ENCODE measurements at places on chromosomes 1 and 21.

GRCh38 chr1:68120136-68120791 lies 69.8 kb upstream of the DIRAS3 start:
- peak; percentile 52 for DNase-seq

- DNase-seq: no peak
These were observed 119.2 kb downstream of the PBX1 start for GRCh38 chr1:164678136-164678700.

DNA sequence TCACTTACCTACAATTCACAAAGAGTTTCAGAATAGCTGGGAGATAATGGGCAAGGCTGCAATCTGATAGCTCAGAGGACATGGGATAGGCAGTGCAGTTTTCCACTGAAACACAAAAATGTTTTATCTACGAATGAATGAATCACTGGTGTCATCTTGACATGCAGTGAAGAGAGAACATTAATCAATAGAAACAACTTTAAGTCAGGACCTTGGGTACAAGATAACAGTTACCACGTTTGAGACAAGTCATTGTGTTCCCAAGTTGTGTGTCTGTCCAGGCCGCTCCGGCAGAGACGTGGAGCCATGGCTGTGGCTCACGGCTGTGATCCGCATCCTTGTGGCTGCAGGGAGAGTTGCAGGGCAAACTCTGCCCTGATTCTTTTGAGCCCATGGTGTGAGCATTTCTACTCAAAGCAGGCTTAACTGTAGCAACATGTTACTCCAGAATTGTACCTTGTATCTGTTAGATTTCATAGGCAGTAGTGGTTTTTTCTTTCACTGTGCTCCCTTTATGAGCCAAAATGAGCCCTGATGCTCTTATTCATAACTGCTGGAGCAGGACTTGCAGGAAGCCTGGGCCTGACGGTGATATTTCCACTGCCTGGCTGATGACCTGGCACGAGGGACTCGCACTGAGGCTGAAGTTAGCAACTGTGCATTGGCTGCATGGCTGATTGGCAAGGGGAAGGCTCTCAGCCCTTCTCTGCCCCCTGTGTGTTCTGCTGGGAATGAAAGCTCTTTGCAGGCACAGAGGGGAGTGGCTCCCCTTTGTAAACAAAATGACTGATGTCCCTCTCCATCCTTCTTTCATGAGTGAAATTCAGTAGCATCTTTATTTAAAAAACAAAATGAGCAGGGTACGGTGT lies 465.2 kb downstream of the AJAP1 start:
- no peak for DNase-seq

DNA sequence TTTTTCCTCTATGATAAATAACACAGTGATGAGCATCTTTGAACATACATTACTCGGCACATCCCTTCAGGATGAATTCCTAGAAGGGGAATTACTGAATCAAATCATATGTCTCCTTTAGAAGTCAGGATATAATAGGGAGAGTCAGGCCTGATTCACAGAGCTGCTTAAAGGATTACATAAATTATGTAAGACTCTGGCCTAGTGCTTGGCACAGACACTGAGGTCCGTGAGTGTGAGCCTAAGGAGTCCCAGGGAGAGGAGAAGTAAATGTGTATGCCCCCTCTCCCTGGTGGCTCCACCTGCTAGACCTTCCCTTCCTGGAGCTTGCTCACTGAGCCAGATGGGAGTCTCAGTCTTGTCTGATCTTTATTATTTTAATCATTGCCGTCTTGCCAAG lies 8.6 kb upstream of the FOXE3 start:
- no peak for DNase-seq

- peak; percentile 67 for DNase-seq
These were observed at the start of gene RCC2 for GRCh38 chr1:17439250-17440073. TSS of gene RCC2 (minus strand) at chr1:17439677. CDS start at chr1:17438514, 1,163 bp downstream.

- no peak for DNase-seq
These were observed 124.9 kb upstream of the IFFO2 start for GRCh38 chr1:19081218-19081893.

- DNase-seq: no peak
These were observed 242.7 kb upstream of the FGGY start for GRCh38 chr1:59054172-59054571.

DNA sequence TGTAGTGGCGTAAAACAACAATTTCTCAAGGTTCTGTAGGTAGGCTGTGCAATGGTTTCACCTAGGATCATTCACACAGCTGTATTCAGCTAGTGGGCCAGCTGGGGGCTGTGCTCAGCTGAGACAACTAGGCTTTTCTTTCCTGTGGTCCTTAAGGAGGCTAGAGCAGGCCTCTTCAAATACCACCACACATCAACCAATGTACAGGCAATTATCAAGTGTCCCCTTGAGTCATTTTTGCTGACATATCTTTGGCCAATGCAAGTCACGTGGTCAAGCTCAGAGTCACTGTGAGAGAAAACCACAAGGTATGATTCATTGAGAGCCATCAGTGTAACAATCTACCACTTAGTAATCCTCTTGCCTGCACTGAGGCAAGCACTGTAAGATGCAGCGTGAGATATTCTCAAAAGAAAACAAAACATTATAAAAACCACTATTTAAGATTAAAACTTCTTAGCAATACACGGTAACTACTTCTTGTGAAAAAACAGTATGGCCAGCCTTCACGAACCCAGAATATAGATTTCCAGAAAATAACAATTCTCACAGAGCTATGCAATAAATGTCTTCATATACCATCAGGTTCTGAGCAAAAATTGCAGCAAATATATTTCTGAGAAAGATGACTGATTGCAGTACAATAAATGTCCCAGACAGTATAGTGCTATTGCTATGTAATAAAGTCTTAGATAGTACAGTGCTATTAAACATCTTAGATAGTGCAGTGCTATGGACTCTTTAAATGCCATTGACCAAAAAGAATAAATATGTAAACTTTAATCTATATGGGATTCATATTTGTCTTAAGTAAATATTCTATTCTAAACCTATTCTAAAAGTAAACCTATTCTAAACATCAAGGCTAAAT lies 55.3 kb downstream of the NME7 start:
- no peak for DNase-seq

- peak; percentile 52 for DNase-seq
These were observed 16.7 kb downstream of the SPATA21 start for GRCh38 chr1:16420424-16421118.

DNA sequence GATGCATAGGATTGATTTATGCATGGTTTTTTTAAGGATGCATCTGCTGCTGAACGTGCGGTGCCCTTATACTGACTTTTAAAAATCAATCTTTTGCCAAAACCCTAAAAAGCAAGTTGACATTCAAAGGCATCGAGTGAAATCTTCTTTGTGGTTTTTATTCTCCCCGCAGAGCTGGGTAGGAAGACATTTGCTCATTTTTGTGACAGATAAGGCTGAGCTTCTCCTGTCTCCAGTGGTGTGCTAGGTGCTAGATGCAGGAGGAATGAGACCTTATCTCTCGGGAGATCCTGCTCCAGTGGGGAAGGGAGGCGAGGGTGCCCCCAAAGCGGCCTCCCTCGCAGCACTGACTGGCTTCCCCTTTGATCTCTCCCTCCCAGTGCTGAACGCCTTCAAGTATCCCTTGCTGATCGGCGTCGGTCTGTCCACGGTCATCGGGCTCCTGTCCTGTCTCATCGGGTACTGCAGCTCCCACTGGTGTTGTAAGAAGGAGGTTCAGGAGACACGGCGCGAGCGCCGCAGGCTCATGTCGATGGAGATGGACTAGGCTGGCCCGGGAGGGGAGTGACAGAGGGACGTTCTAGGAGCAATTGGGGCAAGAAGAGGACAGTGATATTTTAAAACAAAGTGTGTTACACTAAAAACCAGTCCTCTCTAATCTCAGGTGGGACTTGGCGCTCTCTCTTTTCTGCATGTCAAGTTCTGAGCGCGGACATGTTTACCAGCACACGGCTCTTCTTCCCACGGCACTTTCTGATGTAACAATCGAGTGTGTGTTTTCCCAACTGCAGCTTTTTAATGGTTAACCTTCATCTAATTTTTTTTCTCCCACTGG lies 14.9 kb upstream of the CD101 start:
- peak; percentile 31 for DNase-seq

- DNase-seq: no peak
These were observed 257.8 kb upstream of the TMEM51 start for GRCh38 chr1:14895727-14896126.

DNA sequence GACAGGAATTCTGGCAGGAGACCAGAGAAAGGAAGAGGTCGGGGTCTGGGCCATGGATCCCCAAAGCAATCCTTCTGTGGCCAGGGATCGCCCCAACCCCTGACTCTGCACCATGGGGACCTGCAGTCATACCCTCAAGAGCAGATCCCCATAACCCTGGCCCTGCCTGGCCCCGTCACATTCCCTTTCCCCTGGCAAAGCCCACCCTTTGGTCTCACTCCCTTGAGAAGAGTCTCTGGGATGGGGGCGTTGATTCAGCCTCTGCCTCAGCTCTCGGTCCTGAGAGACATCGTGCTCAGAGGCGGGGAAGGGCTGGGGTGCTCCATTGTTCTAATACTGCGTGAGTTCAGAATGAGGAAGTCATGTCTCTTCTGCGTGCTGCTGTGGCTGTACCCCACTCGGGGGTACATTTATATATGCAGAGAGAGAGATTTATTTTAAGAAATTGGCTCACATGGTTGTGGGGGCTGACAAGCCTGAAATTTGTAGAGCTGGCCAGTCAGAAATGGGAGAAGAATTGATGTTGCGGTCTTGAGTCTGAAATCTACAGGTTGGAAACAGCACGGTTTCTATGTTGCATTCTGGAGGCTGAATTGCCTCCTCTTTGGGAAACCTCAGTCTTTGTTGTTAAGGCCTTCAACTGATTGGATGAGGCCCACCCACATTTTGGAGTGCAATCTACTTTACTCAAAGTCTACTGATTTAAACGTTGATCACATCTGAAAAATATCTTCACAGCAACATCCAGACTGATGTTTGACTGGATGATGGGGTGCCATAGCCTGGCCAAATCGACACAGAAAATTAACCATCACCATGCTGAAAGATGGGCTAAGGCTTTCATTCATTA lies 4.2 kb upstream of the PADI2 start:
- no peak for DNase-seq

DNA sequence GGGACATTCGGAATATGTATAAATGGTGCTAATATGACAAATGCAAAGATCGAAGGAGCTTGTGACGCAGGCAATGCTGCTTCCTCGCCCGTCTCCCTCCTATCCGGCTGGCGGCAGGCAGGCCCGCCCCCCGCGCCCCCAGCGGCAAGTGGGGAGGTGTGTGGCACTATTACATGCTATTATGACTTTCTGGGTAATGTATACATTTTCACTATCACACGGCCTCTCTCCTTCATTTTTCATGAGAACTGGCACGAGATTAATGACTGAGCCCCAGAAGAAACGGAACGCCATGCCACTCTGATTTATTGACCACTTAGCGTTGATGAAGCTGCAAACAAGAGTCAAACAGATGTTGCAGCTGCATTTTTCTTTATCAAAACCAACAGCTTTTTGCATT lies 138.9 kb upstream of the VAMP3 start:
- DNase-seq: no peak

- no peak for DNase-seq
These were observed 34.6 kb upstream of the COX20 start for GRCh38 chr1:244800821-244801220.

DNA sequence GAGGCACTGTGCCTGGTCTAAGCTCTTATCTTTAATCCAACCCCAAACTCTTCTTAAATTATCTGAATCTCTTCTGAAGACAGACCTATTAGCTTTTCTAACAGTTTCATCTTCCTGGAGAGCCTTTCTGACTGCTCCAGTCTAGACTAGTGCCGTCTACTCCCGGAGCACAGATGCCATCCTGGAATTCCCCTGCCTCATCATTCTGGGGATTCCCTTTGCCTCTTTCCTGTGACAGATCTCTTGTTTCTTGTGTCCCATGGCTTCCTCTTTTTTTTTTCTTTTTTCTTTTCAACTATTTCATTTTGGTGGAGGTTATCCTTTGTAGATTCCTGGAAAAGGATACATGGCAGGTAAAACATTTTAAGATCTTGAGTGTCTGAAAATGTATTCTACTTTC lies 11.7 kb downstream of the SEMA4A start:
- no peak for DNase-seq

GRCh38 chr1:87335175-87335884 lies 6.7 kb downstream of the LMO4 start:
- DNase-seq: peak; percentile 43

DNA sequence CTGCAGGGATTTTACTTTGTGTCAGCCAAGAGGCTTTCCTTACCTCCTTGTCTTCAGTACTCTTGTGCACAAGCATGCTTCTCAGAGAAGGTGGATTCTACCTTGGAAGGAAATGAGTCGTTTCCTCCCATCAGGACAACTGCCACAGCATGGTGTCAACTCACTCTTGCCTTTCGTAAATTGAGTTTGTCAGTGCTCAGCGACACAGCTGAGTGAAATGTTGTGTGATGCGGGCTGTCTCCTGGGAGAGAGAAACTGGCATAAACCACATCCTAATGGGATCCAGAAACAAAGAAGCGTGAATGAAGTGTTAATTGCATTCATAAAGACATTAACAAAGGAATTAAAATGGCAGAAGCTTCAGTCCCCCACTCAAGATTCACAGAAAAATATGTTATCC lies 51.5 kb upstream of the SLC22A15 start:
- no peak for DNase-seq

- no peak for DNase-seq
These were observed 32.4 kb upstream of the PGBD5 start for GRCh38 chr1:230458509-230458908.

- DNase-seq: no peak
These were observed 153.2 kb downstream of the LRIG2 start for GRCh38 chr1:113226148-113226547.

- no peak for DNase-seq
These were observed 93.5 kb downstream of the SIK1 start for GRCh38 chr21:43333298-43334062.

- DNase-seq: no peak
These were observed 24.9 kb upstream of the FMO2 start for GRCh38 chr1:171160211-171160610.

DNA sequence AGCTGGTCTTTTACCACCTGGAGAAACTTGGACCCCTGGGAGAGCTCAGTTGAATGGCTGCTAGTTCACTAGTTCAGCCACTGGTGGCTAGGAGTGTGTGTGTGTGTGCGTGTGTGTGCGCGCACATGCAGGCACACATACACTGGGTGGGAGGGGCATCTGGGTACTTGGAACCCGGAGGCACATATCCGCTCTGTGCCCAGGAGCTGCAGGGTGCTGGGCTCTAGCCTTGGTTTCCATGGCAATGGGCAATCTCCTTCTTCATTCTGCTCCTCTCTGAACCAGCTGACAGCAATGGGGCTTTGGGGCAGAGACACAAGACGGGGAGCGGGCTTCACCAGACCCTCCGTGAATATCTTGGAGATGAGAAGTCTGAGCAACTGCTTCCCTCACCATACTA lies 87.1 kb upstream of the DISP3 start:
- no peak for DNase-seq

- peak; percentile 26 for DNase-seq
These were observed 87.9 kb upstream of the PAPPA2 start for GRCh38 chr1:176374967-176375569.

Measured in T-cell (primary cell).